ENCODE measurements at places on chromosomes 11 and 22. TPM values are rescaled to one million over a fixed set of nuclear protein-coding genes. Genes with fewer than 3 reads are reported as not detected.
A peak's percentile ranks its signal among the peaks of the same experiment; 100 is the strongest.

DNA sequence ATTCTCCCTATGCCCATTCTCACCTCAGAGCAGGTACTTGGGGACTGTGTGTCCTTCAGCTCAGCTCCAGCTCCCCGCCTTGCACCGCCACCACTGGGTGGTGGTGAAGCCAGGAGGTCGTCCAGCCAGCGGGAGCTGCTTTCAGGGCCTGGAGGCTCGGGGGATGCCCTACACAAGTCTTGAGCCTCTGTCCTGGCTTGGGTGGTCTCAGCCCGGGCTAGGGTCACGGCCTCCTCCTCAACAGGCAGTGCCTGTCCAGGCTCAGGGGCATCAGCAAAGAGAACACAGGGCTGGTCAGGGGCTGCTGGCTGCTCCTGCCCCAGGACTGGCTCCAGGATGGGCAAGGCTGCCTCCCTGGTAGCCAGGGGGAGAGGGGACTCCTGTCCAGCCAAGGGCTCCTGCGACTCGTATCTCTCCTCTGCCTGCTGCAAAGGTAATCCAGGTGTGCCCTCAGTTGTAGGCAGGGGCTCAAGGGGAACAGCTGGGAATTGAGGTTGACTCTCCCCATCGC, 12.2 kb downstream of the TNKS1BP1 start:
- no peak for DNase-seq

DNA sequence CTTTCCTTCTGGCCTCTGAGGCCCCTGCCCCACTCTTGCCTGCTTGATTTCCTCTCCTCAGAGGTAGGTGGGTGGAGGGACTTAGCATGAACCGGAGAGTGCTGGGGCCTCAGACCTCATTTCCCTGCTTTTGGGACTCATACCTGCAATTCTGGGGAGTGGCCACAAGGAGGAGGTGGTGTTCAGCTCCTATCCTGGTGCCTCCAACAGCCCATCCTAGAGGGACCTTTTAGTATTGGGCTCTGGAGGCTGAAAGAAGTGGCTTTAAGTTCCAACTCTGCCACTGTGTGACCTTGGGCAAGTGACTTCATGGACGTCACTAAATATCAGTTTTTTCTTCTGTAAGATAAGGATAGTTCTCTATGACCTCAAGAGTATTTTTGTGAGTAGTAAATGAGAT, 98.6 kb downstream of the KIAA1671 start:
- no peak for DNase-seq

GRCh38 chr11:12376259-12377081, 901 bp upstream of the PARVA start:
- peak; percentile 27 for DNase-seq

DNA sequence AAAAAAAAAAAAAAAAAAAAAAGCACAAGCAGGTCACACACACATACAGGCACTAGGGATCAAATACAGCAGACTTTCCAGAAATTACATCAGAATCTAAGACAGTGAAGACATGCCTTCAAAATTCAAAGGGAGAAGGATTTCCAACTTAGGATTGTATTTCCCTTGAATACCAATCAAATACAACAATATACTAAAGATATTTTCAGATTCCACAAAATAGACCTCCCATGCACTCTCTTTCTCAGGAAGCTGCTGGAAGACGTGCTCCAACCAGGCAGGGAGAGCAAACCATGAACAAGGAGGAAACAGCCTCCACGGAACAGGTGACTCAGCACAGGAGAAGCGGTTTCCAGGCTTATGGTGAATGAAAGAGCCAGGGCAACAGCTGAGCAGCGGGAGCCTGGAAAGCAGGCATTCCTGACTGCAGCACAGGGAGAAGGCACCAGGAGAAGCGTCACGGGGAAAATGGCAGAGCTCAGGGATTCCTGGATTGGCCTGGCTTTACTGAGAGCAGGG, 32.0 kb downstream of the TMEM184B start:
- DNase-seq = peak; percentile 59

DNA sequence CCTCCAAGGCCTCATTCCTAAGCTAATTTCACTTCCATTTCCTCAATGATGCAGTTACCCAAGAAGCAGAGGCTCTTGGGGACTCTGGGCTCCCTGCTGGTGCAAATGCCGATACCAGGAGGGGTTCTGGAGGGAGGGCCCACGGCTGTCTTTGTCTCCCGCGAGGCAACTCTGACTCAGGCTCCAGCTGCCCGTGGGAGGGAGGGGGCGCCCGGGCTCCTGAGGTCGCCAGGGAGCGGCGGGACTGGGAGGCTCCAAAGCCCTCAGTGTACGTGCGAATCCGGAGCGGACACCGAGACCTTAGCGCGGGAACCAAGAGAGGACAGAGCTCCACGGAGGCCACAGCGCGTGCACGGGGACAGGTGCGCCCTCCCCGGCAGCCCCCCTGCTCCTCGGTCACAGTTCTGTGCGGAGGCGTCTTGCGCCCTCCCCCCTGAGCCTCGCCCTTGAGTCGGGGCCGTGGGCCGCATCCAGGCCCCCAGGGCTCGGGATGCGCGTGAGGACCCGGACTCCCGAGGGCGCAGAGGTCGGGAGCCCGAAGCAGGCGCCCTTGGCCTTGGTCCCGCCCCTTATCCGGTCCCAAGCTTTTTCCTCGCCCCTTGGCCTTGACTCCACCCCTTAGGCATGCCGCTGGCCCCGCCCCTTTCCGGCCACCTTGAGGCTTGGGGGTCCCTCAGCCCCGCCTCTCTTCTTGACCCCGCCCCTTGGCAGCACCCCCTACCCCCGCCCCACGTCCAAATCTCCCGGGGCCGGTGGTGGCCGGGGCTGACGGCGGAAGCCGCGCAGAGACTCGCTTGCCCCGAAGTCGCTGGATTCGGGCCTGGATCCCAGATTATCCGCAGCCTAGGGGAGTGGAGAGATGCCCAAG, 4.7 kb upstream of the SHISA8 start:
- DNase-seq = peak; percentile 82

GRCh38 chr11:62497132-62497801, 49.3 kb downstream of the AHNAK start:
- DNase-seq = peak; percentile 62

DNA sequence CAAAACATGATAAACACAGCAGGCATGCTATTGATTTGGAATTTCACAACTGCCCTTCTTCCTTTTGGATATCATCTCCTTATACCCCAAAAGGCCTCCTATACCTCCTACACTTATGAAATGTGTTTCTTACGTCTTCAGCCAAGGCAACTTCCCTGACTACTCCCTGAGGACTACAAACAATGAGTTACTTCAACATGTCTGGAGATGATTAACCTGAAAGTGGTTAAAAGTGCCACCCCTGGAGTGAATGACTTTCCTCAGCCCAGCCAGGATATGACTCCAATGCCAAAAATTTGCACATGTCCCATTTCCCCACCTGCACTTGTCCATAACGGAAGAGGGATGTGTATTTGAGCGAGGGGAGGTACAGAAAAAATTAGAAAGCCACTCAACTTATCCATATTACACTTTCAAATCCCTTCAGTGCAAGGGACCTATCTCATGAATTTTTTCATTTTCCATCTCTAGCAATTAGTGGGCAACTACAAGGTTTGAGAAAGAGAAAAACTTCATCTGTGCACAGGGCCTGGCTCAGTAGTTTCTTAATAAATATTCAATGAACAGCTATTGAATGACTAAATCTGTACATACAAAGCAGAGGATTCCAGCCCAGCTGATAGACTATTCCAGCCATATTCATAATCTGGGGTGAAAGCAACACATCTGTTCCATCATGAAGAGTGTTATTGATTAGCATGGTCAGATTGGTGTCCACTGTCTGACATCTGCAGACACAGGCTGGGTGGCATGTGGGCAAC, 36.8 kb downstream of the KIRREL3 start:
- peak; percentile 17 for DNase-seq

- DNase-seq = peak; percentile 37
Measured at GRCh38 chr22:49632199-49633009, 195.3 kb downstream of the BRD1 start.

DNA sequence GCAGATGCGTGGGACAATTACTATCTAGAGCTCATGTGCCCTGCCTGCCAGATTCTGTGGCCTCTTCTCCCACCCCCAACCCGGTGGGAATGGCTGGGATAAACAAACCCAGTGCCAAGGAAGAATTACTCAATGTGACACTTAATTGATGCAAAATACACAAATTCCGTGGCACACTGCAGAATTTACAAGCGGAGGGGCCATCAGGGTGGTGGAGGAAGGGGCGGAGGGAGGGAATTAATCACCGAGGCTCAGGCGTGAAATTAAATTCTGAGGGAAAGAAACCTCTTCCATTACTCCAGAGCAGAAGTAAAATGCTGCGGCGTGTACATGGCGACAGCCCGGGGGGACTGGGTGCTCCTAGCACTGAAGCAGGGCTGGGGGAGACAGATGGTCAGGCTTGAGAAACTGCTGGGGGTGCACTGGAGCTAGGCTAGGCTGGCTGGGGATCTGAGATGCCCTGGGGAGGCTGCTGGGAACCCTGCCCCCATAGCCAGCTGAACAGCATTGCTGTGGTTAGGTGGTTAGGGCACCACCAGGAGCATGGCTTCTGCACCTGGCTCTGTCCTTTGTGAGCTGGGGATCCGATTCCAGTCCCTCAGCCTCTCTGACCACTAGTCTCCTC, 200.6 kb downstream of the CEP164 start:
- no peak for DNase-seq

- no peak for DNase-seq
Measured at GRCh38 chr11:103671143-103671651, 365.2 kb upstream of the DDI1 start.

DNA sequence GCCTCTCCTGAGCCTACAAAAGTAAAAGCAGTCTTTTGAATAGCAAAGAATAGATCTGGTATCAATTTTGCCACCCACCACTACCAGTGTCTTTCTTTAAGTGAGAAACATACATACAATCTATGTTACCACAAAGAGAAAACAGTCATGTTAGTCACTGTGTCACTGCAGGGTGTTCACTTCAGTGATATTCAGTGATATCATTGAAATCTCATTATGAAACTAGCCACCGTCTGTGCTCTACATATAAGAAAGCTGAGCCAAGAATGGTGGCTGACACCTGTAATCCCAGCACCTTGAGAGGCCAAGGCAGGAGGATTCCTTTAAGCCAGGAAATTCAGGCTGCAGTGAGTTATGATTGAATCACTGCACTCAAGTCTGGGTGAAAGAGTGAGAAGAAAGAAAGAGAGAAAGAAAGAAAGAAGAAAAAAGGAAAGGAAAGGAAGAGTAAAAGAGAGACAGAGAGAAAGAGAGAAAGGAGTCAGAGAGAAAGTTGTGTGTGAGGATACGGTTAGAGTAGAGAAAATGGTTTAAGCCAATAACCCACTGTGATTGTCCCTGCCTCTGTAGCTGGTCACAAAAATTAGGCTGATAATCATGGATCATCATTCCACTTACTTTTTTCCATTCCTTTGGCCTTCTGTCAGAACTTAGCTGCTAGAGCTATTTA, 847.1 kb downstream of the FAM181B start:
- no peak for DNase-seq

GRCh38 chr11:35846874-35847273, 97.0 kb upstream of the LDLRAD3 start:
- no peak for DNase-seq

GRCh38 chr11:134398079-134398444, 14.0 kb downstream of the B3GAT1 start:
- DNase-seq = no peak

DNA sequence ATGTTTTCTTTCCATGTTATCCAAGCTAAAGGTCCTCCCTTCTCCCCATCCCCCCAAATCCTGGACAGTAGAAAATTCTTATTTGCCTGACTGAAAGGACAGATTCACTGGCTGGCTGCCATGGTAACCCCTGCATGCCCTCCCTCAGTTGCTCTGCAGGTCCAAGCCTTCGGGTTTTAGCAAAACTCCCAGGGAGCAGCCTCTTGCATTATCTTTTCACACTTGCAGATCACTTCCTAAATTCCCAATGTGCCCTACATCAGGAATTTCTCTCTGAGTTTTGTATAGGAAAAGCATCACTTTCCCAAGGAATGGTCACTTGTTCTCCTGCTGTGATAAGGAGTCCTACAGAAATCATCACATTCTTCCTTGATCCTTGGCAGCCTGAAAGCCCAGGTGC, 75.0 kb upstream of the TENM4 start:
- no peak for DNase-seq

DNA sequence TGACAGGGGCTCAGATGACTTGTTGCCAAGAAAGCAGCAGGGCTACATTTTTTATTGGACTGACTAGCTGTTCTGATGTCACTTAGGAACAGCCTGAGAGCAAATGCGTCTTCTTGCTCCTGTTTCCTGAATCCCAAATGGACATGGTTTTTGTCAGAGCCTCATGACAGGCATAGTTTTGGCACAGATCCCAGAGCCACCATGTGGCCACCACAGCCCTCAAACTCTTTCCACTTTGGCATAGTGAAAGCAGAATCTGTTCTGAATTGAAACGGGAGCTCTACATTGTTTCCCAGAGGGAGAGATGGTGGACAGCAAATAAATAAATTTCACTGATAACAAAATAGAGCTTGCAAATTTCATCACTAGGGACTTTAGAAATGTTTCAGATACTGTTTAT, 222.2 kb downstream of the C11orf87 start:
- DNase-seq = no peak

- DNase-seq = no peak
Measured at GRCh38 chr11:67564230-67564629, 19.4 kb upstream of the GSTP1 start.

DNA sequence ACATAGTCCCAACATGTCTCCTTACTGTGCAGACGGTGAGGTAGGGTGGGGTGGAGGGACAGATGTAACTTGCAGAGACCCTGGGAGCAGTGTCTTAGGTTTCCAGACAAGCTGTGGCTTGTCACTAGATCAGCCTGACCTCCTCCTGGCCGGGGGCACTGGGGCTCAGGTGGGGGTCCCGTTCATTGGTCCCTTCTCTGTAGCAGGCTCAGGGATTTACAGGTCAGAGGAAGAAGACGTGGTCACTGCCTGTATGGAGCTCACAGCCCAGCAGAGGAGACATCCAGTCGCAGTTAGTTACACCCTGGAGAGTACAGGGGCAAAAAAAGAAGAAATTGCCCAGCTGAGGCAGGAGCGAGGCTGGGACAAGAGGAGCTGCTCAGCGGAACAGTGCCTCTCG, 22.0 kb upstream of the TUB start:
- no peak for DNase-seq

GRCh38 chr11:43573233-43573632, 107.3 kb upstream of the HSD17B12 start:
- no peak for DNase-seq

GRCh38 chr11:31913985-31914384, 102.9 kb upstream of the PAX6 start:
- DNase-seq = no peak

Gene VSIG10L2
- total RNA-seq = not detected

Gene NUP98
- 103 TPM for total RNA-seq

Gene NLRP6
- total RNA-seq = not detected

Gene PNPLA3
- total RNA-seq = not detected

Gene OLFML1
- 4.8 TPM for total RNA-seq

Gene OR51B2
- total RNA-seq = not detected

Gene TNNI2
- 3.5 TPM for total RNA-seq

Gene PCNX3
- 67.3 TPM for total RNA-seq

Gene C11orf21
- total RNA-seq = not detected

Gene CNTN5
- 0.14 TPM for total RNA-seq

Gene GLYAT
- total RNA-seq = not detected

Data from transverse colon (tissue), 4 donors.